ENCODE measurements at places on chromosomes 13 and 19.
A peak's percentile ranks its signal among the peaks of the same experiment; 100 is the strongest.

DNA sequence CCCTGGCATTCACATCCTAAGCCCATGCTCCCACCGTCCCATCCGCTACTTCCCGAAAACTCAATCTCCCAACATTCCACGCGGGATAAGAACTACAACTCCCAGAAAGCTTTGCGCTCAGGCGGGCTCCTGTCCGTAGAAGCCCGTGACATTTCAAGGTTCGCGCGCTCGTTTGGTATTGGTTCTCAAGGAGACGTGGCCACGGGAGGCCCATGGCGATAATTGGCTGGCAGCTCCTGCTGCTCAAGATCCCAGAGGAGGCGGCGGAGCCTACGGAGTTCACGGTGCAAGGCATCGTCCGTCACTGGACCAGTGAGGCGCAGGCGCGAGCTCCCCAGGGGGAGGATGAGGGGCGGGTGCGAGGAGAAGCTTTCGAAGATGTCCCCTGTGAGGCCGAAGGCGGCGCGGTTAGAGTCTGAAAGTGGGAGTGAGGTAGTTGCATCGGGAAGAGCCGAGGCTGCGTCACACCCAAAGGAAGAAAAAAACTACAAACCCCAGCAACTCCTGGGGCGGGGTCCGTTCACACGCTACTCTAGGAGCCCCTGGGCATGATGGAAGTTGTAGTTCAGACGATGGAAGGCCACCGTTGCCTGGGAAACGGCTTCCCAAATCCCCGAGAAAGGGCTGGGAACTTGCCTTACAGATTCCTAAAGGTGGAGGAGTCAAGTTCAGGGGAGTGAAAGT lies 1.2 kb upstream of the MAMSTR start:
- peak; percentile 87 for DNase-seq

GRCh38 chr19:52200044-52200443 lies 10.2 kb downstream of the PPP2R1A start:
- DNase-seq, result no peak

GRCh38 chr13:73835138-73835721 lies 299.0 kb downstream of the KLF12 start:
- DNase-seq, result no peak

- no peak for DNase-seq
Observed at GRCh38 chr13:25478186-25478585, 106.4 kb downstream of the ATP8A2 start.

GRCh38 chr19:32748497-32748896 lies 28.9 kb downstream of the TDRD12 start:
- no peak for DNase-seq

GRCh38 chr13:110716247-110716515 lies 2.7 kb downstream of the ING1 start:
- DNase-seq, result no peak

GRCh38 chr19:10288662-10289166 lies 1.0 kb upstream of the ICAM5 start:
- DNase-seq, result no peak

DNA sequence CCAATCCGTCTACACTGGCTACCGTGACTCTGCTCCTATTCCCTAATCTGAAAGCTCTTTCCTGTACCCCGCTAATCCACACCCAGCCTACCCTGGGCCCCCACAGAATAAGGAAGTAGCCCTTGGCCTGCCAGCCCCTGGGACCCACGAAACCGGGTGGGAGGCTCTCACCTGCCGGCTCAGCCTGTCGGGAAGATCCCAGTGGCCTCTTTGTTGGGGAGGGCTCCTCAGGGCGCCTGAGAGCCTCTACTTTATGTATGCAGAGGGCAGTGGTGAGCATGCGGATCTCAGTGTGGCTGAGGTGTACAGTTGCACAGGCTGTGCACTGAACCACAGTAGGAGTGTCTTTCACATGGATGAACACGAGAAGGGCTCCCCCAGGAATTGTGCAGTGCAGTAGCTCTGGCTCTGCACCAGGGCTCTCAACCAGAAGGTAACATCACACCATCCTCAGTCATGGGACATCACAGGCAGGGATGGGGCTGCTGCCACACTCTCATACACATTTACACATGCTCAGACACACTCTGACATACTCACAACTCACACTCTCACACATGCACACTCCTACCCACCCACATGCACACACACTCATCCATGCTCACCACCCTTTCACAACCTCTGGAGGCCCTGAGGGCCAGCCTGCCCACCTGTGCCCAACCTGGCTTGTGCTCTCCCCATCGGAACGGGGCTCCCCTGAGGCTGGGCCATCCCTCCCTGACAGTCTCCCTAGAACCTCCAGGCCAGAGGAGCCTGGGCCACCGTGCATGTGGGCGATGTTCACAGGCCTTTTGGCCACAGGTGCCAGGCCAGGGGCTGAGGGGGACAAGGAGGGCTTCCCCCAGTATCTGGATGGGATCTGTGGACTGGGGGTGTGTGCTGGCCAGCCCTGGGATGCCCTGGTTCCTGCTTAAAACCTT lies 135.0 kb downstream of the URI1 start:
- no peak for DNase-seq

GRCh38 chr13:96089749-96090239 lies at the start of gene HS6ST3:
HS6ST3 (plus strand) TSS chr13:96090107.
- DNase-seq, result no peak

GRCh38 chr13:47033216-47033615 lies 136.4 kb upstream of the HTR2A start:
- DNase-seq, result no peak

DNA sequence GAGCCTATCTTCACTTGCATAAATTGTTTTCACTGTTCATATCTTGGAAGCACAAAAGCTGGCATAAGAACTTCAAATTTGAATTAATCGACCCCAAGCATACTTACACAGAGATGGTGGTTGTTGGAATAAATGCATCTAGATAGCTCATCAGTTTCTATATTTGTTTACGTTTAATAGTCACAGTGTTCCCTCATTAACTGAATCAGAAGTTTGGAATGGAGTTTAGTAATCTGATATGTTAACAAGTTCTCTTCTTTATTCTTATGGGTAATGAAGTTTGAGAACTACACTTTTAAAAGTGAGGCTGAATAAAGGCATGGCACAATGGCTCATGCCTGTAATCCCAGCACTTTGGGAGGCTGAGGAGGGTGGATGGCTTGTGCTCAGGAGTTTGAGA lies 886.7 kb upstream of the PCDH20 start:
- no peak for DNase-seq

- DNase-seq, result no peak
Observed at GRCh38 chr13:32426990-32427851, 709 bp downstream of the N4BP2L1 start.

- DNase-seq, result no peak
Observed at GRCh38 chr13:77310579-77311279, 16.2 kb downstream of the MYCBP2 start.

DNA sequence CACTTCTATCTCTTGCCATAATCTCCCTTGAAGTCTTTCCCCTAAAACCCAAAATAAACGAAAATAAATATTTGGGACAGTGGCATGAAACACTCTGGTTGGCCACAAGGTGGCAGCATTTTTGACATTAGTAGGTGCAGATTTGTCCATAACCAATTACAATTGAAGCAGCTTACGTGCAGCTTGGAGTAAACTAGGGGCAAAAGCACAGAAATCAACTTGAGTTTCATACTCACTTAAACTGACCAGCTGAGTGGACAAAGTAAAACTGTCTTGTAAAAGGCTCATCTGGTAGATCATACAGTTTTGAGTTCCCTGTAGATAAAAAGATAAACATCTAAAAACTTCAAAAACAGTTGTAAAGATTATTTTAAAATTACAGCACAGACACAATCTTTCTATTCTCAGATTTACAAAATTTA lies 18.8 kb downstream of the PDCD5 start:
- peak; percentile 13 for DNase-seq

DNA sequence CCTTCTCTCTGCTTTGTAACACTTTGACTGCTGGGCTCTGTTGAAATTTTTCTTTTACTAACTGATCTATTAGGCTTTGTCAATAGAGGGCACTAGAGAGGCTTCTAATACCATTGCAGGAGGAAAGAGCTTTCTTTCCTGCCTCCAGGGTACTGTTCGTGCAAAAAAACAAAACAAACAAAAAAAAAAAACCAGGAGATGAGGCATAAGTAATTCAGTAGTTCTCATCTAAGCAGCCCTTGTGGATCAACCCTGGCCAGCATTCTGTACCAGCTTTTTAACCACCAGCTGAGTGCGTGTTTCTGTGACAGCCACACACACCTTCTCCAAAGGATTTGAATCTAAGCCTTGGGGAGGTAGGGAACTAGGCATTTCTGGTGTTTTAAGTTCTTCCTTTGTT lies 1707.6 kb upstream of the SLC10A2 start:
- no peak for DNase-seq

- DNase-seq, result no peak
Observed at GRCh38 chr19:52734331-52734892, 432 bp downstream of the ZNF611 start.

GRCh38 chr13:47822036-47822435 lies 179.0 kb downstream of the SUCLA2 start:
- DNase-seq, result no peak

GRCh38 chr13:72195044-72195704 lies 328.2 kb upstream of the DACH1 start:
- DNase-seq, result no peak

GRCh38 chr19:40286235-40286970 lies 1.3 kb upstream of the AKT2 start:
- no peak for DNase-seq

DNA sequence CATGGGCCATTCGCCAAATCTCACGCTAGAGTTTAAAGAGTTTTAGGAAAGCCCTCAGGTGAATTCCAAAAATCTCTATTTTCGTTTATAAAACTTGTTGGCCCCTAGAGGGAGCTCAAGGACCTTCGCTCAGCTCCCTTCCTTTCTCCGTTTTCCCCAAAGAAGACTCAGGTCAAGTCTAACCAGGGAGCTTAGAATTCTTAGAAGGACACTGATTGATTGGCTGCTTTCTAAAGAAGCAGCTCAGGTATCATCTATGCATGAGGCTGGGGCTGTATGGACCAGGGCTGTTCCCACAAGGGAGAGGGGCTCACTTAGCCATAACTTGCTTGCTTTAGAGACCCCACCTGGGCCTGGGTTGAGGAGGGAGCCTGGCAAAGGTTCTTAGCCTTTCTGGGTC lies 20.5 kb downstream of the DZIP1 start:
- peak; percentile 10 for DNase-seq

DNA sequence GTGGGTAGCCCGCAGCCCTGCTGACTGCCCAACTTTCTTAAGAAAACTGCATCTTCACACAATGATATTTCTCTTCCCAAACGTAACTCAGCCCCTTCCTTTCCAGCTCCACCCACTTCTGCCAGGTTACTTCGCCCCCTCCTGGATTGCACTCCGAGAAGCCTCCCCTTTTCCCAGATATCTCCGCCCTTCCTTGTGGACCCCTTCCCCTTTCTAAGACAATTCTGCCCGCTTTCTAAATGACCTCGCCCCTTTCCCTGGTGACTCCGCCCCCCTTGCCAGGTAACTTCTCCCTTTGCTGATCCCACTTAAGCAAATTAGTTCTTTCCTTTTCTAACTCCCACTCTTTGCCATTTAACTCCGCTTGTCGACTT lies 2.6 kb downstream of the VSIG10L start:
- DNase-seq, result no peak

- no peak for DNase-seq
Observed at GRCh38 chr13:98310485-98311199, 133.6 kb upstream of the RNF113B start.

All from Panc1 (cell line).